8988T (cell line): ENCODE measurements at places on chromosomes 1 and 21.

- DNase-seq = no peak
Measured at GRCh38 chr1:187122566-187122965, 293.8 kb downstream of the PLA2G4A start.

DNA sequence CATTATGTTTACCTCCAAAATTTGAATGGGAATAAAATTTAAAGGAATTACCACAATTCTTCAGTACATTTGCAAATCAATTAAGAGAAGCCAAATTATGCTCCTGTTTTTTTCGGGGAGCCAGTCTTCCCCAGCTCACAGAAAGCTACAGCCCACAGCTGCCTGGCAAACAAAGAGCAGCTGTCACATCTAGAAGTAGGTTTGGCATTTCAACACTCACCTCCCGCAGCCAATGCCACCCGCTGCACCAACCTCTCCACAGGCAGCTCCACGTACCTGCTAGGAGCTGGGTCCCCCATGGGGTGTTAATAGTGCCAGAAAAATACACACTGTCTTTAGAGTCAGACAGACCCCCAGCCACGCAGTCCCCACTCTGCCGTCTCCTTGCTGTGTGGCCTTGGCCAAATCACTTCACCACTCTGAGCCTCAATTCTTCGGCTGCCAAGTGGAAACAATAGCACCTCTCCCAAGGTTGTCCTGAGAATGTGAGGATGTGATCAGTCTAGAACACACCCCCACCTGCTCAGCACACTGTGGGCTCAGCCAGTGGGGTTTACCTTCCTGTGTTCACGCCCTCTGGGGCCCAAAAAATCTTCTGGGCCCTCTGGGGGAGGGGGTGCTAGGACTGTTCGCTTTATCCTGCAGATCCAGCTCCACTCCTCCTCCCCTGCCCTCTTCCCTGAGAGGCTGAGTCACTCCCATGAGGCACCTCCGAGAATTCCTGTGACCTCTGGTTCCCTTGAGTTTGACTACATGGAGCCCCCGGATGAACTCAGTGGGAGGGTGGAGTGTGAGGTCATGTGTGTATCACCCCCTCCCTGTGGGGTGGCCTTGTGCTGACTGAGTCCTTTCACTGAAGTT is 204.3 kb upstream of the GRIK3 start:
- DNase-seq = no peak

GRCh38 chr1:15046487-15047165 is 106.9 kb upstream of the TMEM51 start:
- peak; percentile 79 for DNase-seq

GRCh38 chr1:229431284-229432115 is 2.4 kb downstream of the ACTA1 start:
- DNase-seq = no peak

DNA sequence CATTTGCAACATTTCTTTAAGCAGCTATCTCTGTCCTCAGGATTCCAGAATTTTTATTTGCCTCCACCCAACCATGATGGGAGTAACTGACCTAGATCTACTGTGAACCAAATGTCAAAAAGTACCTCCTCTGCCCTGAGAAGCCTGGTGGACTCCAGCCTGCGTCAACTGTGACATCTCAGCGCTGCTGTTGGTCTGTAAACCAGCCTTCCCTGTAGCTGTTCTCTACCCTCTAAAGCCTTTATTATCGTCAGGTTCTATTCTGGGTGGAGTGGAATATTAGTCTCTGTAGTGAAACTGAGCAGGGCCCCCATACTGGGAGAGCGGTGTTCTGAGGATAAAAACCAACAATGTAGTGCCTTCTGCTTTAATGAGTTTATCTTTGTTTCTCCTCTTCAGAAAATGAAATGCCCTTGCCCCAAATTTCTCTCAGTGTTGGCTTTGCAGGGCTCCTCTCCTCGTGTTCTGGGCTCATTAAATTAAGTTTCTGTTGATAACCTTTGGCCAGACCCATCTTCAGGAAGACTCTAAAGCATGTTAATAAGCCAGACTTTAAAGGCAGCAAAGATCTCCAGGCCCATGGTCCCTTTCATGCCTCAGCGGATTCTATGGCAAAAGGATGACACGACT is 223.1 kb upstream of the PLXNA2 start:
- DNase-seq = no peak

- DNase-seq = no peak
Measured at GRCh38 chr1:235106457-235106856, 22.2 kb downstream of the TOMM20 start.

DNA sequence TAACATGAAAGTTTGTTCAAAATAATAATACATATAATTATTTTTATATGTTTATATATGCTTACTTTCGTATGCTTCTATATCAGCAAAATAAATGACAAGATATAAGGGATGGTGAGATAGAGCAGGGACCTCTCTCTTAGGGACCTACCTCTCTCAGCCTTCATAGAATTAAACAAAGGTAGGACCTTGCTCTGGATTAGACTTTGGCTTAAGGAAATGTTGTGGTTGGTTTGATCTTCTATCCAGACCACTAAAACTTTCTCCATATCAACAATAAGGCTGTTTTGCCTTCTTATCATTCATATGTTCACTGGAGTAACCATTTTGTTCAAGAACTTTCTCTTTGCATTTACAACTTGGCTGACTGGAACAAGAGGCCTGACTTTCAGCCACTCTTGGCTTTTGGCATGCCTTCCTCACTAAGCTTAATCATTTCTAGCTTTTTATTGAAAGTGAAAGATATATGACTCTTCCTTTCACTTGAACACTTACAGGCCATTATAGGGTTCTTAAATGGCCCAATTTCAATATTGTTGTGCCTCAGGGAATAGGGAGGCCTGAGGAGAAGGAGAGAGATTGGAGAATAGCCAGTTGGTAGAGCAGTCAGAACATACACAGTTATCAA is 14.4 kb downstream of the FRRS1 start:
- no peak for DNase-seq

GRCh38 chr21:42646076-42646825 is 7.2 kb upstream of the PDE9A start:
- DNase-seq = no peak
